ENCODE measurements at places on chromosomes 13 and 19. TPM values are rescaled to one million over a fixed set of nuclear protein-coding genes. Genes with fewer than 3 reads are reported as not detected.

DNA sequence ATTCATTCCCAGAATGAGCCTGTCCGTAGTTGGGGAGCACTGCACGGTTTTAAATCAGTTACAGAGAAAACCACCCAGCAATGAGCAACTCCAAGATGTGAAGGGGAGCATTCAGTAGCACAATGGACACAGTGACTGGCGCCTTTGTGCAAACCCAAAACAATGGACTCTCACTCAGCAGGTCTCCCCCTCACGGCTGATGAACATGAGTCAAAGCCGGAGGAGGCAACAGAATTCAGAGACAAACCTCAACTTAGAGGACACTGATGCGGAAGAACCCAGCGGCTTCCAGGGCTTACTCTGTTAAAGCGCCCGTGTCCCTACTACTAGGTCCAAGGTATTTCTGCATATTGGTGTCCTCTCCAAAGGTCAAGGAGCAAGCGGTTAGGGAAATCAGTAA is 17.7 kb downstream of the PLEKHF1 start:
- peaks cover 56% of the 10 kb centered on the region for H3K4me1 ChIP-seq
- no peak overlapping the region for H3K27ac ChIP-seq
- no peaks in the 10 kb centered on the region for H3K36me3 ChIP-seq

The TDRD3 gene
- 37.4 TPM for total RNA-seq

The DNM2 gene
- total RNA-seq = 49.9 TPM

DNA sequence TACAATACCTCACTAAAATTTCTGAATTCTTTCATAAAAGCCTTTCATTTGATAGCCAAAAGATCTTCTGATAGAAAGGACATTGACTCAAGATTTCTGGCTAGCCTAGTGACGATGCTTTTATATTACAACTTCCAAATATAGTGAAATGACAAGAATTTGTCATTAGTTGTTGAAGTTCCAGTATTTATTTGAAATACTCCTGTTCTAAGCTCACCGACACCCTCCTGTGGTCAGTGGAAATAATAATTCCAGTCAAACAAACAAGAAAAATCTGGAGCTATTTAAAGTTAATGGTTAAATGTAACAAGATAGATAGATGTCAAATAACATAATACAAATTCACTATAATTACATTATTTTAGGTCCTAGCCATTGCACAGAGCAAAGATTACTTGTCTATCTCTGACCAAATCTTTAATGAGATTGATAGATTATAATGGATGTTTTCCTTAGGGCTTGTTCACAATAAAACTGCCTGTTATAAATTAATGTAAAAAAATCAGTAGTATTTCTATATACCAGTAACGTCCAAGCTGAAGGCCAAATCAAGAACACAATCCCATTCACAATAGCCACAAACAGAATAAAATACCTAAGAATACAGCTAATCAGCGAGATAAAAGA is 195.5 kb downstream of the RGCC start:
- no peaks in the 10 kb centered on the region for H3K27me3 ChIP-seq
- H3K27ac ChIP-seq = no peak overlapping the region
- DNase-seq = peak; percentile 77

DNA sequence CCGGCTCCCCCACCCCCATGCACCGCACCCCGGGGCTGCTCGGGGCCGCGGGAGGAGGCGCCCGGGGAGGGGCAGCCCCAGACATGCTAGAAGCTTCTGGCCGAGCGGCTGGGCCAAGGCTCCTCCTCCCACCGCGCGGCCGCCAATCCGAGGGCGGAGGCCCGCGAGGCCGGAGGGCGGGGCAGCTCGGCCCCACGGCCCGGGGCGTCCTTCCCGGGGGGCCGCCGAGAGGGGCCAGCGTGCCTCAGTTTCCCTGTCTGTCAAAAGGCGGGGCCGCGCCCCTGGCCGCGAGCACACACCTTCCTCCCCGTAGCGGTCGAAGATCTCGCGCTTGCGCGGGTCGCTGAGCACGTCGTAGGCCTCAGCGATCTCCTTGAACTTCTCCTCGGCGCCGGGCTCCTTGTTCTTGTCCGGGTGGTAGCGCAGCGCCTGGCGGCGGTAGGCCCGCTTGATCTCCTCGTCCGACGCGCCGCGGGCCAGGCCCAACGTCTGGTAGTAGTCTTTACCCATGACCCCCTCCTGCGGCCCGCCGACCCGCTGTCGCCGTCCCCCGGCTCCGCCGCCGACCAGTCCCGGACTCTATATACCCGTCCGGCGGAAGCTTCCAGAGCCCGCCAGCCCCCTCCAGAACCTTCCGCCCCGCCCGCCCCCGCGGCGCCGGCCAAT is at the start of gene DNAJB1:
Gene DNAJB1, minus strand, starts transcription at position 558 of the 666 bp plus-strand sequence. Its CDS starts 48 bp downstream, at position 510.
- peak within 1 kb of the TSS; percentile 99 for H3K27ac ChIP-seq
- H3K36me3 ChIP-seq = peaks cover 35% of the 10 kb centered on the region
- DNase-seq = peak; percentile 93
- H3K4me3 ChIP-seq = peak within 1 kb of the TSS; percentile 98
- H3K4me1 ChIP-seq = peaks cover 36% of the 10 kb centered on the region

DNA sequence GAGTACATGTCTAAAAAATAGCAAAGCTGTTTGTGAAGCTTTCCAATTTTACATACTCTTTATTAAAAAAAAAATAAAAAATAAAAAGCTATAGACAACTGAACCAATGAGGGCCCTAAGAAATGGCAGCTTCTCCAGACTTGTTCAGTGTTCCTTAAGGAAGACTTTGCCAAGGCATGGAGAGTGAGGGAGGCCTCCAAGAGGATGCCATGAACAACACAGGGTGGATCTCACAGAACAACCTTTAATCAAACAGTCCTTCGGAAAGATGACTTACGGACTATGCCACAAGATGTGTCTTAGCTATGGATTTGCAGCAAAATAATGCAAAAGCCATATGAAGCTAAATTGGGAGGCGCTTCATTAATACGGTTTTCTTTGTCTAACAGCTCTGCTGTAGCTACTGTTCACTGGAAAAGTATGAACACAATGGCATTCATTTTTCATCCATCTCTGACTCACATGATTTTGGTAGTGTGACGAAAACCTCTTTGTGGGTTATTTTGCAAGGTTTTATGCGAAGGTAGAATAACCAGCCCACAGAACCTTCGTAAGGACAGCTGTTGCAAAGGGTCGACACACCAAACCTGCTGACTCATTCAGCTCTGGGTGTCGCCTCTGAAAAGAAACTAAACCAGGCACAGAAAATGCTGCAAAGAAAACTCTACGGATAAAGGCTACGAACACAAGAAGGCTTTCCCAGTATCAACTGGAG is 27.7 kb downstream of the EFNB2 start:
- DNase-seq = no peak
- H3K4me1 ChIP-seq = peaks cover 3% of the 10 kb centered on the region
- no peak overlapping the region for H3K4me3 ChIP-seq
- H3K36me3 ChIP-seq = peaks cover 4% of the 10 kb centered on the region

- no peak for DNase-seq
- H3K36me3 ChIP-seq = peaks cover 12% of the 10 kb centered on the region
- H3K4me3 ChIP-seq = peak overlapping the region; percentile 42
- no peaks in the 10 kb centered on the region for H3K27me3 ChIP-seq
- H3K4me1 ChIP-seq = peaks cover 30% of the 10 kb centered on the region
These were observed 3.4 kb downstream of the HMG20B start for GRCh38 chr19:3575949-3576673.

DNA sequence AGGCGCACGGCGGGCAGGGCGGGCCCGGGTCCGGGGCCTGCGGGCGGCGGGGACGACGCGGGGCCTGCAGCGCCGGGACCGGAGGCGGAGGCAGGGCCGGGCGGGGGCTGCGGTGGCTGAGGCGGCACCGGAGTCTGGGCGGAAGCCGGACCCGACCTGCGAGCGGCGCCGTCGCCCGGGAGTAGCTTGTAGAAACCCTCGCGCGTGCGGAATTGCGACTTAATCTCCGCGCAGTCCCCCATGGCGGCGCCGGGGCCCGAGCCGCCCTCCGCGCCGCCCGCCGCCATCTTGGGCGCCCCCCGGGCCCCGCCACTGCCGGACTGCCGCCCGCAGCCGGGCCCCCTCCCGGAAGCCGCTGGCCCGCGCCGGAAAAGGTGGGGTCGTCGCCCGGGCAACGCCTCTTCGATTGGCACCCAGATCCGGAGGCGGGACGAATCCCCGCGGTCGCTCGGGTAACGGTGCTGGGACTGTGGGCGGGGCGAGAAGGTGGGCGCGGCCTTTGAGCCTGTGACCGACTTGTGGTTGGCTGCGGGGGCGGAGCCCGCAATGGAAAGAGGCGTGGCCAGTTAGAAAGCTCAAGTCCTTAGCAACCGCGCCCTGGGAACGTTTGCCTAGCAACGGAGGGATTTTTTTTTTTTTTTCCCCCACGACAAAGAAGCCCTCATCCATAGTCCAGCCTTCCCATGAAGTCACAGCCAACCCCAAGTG is at the start of gene DMWD:
Gene DMWD, minus strand, starts transcription at position 376 of the 708 bp plus-strand sequence. Its CDS starts 89 bp downstream, at position 287.
- peak within 1 kb of the TSS; percentile 85 for H3K4me3 ChIP-seq
- peak within 1 kb of the TSS; percentile 81 for H3K27ac ChIP-seq
- H3K36me3 ChIP-seq = peaks cover 25% of the 10 kb centered on the region
- peaks cover 4% of the 10 kb centered on the region for H3K27me3 ChIP-seq
- H3K4me1 ChIP-seq = peaks cover 23% of the 10 kb centered on the region

DNA sequence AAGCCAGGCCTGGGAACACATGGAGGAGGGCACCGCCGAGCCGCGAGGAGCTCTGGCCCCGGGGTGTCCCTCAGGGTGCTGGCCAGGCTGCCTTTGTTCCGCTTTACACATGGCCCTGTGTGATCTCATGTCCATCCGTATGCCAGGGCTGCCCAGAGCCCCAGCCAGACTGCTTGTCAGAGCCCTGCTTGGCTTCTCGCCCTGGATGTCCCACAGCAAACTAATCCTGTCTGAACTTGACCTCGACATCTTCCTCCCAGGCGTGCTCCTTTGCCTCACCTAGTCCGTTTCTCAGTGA is 14.3 kb downstream of the BCKDHA start:
- DNase-seq = no peak
- peaks cover 59% of the 10 kb centered on the region for H3K36me3 ChIP-seq
- H3K4me3 ChIP-seq = no peak overlapping the region
- H3K27ac ChIP-seq = no peak overlapping the region

The RASIP1 gene
- total RNA-seq = 14.1 TPM

GRCh38 chr13:24128112-24128511 is 32.4 kb upstream of the SPATA13 start:
- H3K4me1 ChIP-seq = no peaks in the 10 kb centered on the region
- no peak overlapping the region for H3K27ac ChIP-seq
- H3K4me3 ChIP-seq = no peak overlapping the region
- no peak for DNase-seq
- H3K36me3 ChIP-seq = no peaks in the 10 kb centered on the region
- H3K27me3 ChIP-seq = no peaks in the 10 kb centered on the region

All from muscle of leg (tissue), 16 donors.